SHP77 (cell line): ENCODE measurements at places on chromosomes 16 and 17.

DNA sequence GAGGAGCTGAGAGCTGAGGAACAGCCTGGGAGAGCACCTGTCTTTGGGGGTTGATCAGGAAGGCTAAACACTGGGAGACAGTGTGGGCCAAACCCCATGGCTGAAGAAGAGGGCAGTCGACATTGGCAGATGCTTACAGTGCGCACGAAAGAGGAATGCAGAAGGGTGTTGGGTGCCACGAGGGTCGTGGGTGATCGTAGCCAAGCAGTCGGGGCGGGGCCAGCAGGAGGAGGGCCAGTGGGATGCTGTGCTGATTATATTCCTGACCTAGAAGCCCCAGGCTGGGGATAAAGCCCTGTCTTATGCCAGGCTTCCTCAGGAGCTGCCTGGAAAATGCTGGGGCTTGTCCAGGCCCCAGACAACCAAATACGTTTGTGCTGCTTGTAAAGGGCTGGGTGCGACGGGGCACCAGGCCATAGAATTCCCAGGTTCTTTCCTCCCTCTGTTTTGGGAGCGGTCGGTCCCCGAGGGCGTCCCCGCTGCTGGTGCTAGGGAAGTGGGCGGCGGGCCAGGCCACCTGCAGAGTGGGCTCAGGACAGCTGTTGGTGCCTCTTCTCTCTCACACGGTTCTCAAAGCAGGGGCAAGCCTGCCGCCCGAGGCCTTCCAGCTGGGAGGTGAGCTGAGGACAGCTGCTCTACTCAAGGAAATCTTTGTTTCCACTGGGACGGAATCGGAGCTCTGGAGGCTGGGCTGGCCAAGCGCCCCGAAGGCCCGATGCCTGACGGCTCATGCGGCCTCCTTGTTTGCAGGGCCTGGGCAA is 10.0 kb downstream of the C1QTNF1 start:
- DNase-seq, result peak; percentile 78

DNA sequence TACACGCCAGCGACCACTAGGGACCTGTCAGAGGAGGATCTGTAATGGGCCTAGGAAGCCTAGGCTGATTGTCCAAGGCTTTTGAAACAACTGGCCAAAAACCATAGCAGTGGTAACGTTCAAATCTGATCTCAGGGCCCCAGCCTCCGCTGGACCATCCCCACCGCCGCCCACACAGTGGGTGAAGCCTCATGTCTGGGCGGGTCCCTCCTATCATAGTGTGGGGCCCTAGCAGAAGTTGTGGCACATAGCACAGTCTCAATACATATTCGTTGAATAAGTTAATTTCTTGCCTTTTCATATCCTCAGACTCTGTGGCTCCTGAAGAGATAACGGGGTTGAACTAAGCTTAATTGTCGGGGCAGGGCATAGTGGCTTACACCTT is 818 bp downstream of the DPH1 start:
- DNase-seq, result no peak

- DNase-seq, result peak; percentile 13
Measured at GRCh38 chr16:56932721-56933619, 1.0 kb downstream of the HERPUD1 start.

- DNase-seq, result no peak
Measured at GRCh38 chr16:71803305-71803690, 5.3 kb downstream of the AP1G1 start.

GRCh38 chr16:89009343-89010209 is 32.6 kb upstream of the CBFA2T3 start:
- no peak for DNase-seq

- no peak for DNase-seq
Measured at GRCh38 chr16:84534815-84535214, 30.4 kb upstream of the MEAK7 start.

DNA sequence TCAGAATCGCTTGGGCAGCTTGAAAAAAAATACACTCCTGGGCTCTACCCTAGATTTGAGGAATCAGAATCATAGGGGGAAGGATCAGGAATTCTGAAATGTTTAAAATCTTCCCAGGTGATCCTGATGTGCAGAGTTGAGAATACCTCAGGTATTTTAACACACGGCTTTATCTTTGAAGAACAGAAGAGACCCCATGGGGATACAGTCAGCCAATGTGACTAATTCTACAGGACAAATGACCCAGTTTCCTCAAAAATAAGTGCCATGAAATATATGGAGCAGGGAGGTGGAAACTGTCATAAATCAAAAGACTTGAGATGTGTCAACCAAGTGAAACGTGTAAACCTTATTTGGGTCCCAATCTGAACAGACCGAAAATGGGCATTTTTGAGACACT is 52.7 kb downstream of the CCDC42 start:
- no peak for DNase-seq

GRCh38 chr17:78196716-78197115 is 9.6 kb downstream of the AFMID start:
- no peak for DNase-seq

- no peak for DNase-seq
Measured at GRCh38 chr16:2288726-2289125, 20.8 kb upstream of the RNPS1 start.

- no peak for DNase-seq
Measured at GRCh38 chr16:66266436-66267291, 99.8 kb upstream of the CDH5 start.

GRCh38 chr17:82839617-82840292 is at the start of gene ZNF750:
TSS of gene ZNF750 (minus strand) at chr17:82840022. CDS start at chr17:82832454, 7,568 bp downstream.
- no peak for DNase-seq

GRCh38 chr16:65099607-65100006 is 22.3 kb downstream of the CDH11 start:
- no peak for DNase-seq

- DNase-seq, result no peak
Measured at GRCh38 chr16:85301231-85301630, 189.0 kb upstream of the CIBAR2 start.

DNA sequence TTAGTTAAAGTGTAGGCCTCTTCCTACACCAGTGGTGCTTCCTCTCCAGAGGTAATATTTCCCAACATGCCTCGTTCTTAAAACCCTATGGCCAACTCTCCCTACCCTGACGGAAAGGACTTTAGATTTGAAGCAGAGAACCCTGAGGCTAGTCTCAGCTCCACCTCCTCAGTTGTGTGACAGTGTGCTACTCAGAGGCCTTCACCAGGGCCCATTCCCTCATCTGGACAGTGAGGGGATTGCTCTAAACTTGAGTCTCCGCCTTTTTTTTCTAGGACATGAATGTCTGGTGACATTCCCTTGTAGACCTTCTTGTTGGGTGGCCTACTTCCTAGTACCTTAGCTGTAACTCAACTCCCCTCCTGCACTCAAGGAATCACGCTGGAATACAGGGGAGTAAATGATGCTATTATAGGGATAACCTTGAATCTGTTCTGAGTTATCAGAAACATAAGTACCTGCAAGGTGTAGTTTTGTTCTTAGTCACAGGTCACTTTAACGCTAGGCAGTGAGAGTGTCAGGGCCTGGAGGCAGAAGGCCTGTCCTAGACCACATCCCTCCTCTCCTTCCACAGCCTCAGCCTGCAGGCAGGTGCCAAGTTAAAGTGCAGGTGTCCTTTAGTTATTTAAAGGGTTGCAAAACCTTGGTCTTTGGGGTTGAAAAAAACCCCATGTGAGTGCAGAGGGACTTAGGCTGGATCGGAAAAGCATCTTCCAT is 26.9 kb downstream of the LDHD start:
- no peak for DNase-seq

GRCh38 chr17:76417499-76418143 is 33.2 kb downstream of the SPHK1 start:
- peak; percentile 83 for DNase-seq

- DNase-seq, result peak; percentile 15
Measured at GRCh38 chr17:57097832-57098421, 12.9 kb downstream of the AKAP1 start.

GRCh38 chr16:6804461-6804860 is 528.2 kb upstream of the RBFOX1 start:
- no peak for DNase-seq

GRCh38 chr17:42424991-42425610 is 2.0 kb upstream of the CAVIN1 start:
- no peak for DNase-seq

- DNase-seq, result no peak
Measured at GRCh38 chr17:66746736-66747135, 88.2 kb upstream of the CACNG5 start.

GRCh38 chr17:83101805-83102480 is 22.5 kb downstream of the METRNL start:
- no peak for DNase-seq

DNA sequence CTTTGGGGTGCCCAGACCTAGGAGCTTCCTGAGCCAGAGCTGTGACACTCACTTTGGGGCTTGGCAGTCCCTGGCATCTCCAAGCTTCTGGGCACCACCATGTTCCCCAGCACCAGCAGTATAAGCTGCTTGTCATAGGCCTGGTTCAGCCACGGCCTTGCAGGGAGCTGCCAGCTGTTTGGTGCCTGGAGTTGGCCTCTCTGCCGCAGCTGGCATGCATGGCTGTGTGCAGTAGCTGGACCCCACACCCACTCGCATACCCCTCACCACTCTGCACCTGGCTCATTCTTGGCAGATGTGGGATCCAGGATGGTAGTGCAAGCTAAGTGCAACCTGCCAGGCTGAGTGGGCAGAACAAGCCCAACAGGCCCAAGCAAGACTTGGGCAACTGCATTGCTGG is 73.4 kb upstream of the BRD7 start:
- no peak for DNase-seq

- DNase-seq, result no peak
Measured at GRCh38 chr17:66466840-66467367, 164.5 kb downstream of the PRKCA start.

- peak; percentile 70 for DNase-seq
Measured at GRCh38 chr17:70171159-70171558, 1.8 kb downstream of the KCNJ2 start.

GRCh38 chr17:54307351-54307750 is 484.6 kb downstream of the KIF2B start:
- DNase-seq, result no peak

DNA sequence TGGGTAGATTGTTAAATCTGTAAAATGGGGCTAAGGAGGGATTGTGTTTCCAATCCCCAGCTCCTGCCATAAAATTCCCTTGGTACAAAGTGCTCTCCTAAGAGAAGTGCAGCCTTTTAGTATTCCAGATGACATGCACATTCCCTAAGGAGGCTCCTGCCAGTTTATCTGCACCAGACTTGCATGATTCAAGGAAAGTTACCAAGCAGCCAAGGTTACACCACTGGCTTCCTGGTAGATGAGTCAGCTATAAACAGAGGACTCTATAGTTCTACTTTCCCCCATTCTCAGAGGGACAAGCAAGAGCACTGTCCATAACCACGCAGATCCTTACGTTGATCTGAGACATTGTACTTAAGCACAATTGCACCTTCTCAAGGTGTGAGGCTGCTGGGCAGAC is 1.9 kb downstream of the CALB2 start:
- DNase-seq, result no peak

- no peak for DNase-seq
Measured at GRCh38 chr16:27390151-27390550, 11.8 kb upstream of the IL21R start.

- DNase-seq, result no peak
Measured at GRCh38 chr16:10668322-10669045, 26.2 kb downstream of the TEKT5 start.

DNA sequence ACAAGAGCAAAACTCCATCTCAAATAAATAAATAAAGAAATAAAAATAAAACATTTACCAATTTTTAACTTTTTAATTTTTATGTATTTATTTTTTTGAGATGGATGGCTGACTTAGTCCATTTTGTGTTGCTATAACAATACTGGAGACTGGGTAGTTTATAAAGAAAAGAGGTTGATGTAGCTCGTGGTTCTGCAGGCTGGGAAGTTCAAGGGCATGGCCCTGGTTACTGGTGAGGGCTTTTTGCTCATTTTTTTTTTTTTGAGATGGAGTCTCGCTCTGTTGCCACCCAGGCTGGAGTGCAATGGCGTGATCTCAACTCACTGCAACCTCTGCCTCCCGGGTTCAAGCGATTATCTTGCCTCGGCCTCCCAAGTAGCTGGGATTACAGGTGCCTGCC is 14.2 kb upstream of the FOXK2 start:
- DNase-seq, result no peak

DNA sequence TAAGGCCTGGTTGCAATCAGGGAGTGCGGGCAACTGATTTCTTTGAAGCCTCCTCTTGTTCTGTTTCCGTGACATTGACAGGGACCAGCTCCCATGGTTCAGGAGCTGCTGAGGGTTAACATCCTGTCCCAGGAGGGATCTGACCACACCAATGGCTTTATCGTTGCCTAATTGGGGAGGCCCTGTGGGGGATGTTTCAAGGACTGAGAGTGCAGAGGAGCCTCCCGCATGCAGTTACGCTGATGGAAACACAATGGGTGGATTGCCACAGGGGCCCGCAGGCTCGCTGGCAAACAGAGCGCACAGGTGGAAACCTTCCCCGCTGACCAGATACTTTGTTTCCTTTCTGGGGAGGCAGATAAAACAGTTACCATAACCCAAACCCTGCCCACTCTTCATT is 23.8 kb upstream of the ABCC1 start:
- DNase-seq, result no peak

DNA sequence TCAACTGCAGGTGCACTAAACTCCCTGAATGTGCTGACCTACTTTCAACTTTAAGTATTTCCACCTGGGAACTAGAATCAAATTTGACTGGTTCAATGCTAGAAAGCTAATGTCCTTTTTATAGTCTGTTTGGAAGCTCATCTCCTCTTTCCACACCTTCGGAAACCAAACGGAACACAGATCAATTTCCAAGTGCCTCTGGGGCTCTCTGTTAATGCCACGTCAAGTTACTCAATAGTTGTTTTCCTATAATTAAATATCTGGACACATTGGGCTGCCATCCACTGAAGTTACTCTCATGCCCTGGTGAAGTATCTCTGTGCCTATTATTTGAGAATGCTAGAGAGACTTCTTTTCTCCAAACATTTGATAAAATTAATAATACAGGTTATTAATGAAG is 29.7 kb downstream of the ABAT start:
- no peak for DNase-seq

GRCh38 chr16:61763013-61763412 is 273.2 kb downstream of the CDH8 start:
- no peak for DNase-seq

- no peak for DNase-seq
Measured at GRCh38 chr17:3740611-3741073, 16.9 kb downstream of the HASPIN start.

GRCh38 chr17:40358323-40359038 is 6.1 kb downstream of the GJD3 start:
- DNase-seq, result peak; percentile 73

GRCh38 chr17:69906306-69906705 is 168.7 kb upstream of the KCNJ16 start:
- DNase-seq, result no peak
